ENCODE measurements at places on chromosomes 2 and 18.
A peak's percentile ranks its signal among the peaks of the same experiment; 100 is the strongest.

GRCh38 chr18:49023938-49024803 lies 73.4 kb upstream of the SMAD7 start:
- peak; percentile 9 for DNase-seq

GRCh38 chr2:184113696-184114403 lies 484.5 kb upstream of the ZNF804A start:
- no peak for DNase-seq

DNA sequence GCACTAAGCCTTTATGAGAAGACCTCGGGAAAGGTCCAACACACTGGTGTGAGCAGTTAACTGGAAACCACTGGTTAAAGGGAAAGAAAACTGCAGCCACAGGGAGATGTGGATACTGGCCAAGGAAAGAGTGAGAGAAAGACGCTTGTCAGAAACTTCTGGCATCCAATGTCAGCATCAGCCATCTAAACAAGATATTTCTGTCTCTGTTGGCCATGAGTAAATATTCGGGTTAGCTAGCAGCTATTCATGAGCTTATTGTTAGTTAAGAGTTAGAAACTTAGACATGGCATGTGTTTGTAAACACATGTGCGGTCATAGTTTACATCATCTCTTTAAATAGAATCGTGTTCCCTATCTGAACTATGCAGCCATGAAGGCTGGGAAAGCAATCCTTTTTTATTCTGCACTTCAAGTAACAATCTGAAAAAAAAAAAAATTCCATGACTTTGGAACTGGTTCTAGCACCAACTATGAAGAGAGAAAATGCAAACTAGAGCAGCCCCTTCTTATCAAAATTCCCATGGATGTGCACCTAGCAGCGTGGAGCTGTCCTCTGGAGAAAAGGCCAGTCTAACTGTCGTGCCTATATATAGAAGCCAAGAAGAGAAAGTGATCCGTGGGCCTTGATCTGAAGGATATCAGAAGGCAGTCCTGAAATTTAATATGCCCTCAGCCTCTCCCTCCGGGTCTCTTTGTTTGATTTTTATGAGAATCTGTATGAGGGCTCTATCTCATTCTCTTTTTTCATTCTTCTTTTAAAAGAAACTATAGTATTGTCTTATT lies 84.0 kb upstream of the RFX8 start:
- DNase-seq = no peak

- DNase-seq = no peak
Observed at GRCh38 chr2:68934021-68934420, 18.7 kb downstream of the GKN2 start.

DNA sequence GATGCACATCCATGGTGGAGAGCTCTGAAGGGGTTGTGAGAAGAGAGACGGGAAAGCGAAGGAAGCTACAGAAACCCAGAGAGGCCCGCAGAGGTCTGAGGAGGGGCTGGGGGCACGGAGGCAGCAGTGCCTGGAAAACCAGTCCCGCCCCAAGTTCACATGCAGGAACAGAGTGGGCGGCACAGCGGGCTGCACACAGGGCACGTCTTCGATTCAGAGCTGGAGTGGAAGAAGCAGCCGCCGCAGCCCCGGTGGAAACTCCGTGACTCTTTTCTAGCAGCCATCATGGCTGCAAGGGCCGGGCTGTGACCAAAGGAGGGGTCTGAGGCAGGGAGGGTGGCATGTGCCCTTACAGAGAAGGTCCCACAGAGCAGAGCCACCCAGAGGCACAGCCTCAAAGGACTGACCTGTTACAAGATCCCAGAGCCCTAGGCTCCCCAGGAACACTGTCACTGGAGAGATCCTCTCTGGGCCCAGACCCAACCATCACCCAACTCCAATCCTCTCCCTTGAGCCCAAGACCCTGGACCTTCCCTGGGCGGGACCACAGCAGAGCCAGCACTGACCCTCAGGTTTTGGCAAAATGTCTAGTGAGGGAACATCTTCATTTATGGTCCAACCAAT lies 10.7 kb downstream of the PRKAG3 start:
- no peak for DNase-seq

GRCh38 chr2:207770602-207771404 lies 1.1 kb upstream of the FZD5 start:
- DNase-seq = peak; percentile 41

GRCh38 chr2:60612033-60612432 lies 58.6 kb upstream of the BCL11A start:
- no peak for DNase-seq

- DNase-seq = peak; percentile 75
Observed at GRCh38 chr2:181456660-181457120, 496 bp upstream of the ITGA4 start.

DNA sequence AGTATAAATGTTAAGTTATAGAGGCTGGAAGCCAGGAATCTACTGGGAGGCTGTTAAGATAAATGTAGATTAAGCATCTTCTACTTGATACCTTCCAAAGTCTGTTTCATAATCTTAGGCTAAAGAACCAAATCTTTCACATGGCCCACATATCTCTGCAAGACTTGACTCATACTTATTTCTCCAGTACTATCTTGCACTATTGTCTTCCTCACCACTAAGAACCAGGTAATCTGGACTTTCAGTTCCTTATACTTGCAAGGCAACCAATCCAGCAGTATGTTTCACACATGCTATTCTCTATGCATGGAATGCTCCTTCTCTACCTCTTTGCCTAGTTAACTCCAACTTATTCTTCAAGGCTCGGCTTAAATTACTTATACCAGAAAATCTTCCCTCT lies 62.2 kb downstream of the RBMS1 start:
- DNase-seq = no peak

- DNase-seq = no peak
Observed at GRCh38 chr2:174198846-174199564, 49.3 kb downstream of the OLA1 start.

DNA sequence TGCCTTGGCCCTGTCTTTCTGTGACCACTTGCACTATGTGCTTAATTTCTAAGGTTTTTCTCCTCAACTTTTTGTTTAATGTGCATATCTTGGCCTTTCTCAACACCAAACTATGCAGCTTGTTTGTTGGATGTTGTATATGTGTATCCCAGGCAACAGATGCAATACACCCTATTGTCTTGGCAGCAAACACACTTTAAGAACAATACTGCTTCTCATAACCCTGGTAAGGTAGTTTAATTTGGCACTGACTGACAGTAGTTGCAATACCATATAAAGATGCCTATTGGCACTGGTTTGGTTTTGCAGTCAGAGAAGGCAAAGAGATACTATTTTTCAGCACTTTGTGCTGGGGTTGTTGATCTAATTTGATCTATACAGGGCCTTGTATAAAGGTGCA lies 360.7 kb upstream of the CWC22 start:
- DNase-seq = no peak

- no peak for DNase-seq
Observed at GRCh38 chr2:197950006-197950405, 145.6 kb downstream of the PLCL1 start.

DNA sequence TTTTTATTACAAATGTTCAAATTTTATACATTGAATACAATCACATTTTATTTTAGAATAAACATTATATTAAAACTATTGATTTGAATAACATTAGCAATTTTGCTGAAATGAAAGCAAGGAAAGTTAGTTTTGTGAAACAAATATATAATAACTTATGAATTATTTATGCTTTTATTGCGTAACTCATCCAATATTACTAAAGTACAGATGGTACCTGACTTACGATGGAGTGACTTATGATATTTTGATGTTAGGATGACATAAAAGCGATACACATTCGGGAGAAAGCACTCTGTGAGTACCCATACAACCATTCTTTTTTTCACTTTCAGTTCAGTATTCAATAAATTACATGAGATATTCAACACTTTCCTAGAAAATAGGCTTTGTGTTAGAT lies 26.5 kb downstream of the GPR39 start:
- DNase-seq = no peak

DNA sequence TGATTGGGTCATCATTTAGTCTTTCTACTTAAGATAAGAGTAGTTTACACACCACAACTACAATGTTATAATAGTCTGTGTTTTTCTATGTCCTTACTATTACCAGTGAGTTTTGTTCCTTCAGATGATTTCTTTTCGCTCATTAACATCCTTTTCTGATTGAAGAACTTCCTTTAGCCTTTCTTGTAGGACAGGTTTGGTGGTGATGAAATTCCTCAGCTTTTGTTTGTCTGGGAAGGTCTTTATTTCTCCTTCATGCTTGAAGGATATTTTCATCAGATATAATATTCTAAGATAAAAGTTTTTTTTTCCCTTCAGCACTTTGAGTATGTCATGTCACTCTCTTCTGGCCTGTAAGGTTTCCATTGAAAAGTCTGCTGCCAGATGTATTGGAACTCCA lies 38.0 kb upstream of the SLC16A14 start:
- DNase-seq = no peak

GRCh38 chr2:182229297-182229696 lies 197.5 kb downstream of the PDE1A start:
- no peak for DNase-seq

DNA sequence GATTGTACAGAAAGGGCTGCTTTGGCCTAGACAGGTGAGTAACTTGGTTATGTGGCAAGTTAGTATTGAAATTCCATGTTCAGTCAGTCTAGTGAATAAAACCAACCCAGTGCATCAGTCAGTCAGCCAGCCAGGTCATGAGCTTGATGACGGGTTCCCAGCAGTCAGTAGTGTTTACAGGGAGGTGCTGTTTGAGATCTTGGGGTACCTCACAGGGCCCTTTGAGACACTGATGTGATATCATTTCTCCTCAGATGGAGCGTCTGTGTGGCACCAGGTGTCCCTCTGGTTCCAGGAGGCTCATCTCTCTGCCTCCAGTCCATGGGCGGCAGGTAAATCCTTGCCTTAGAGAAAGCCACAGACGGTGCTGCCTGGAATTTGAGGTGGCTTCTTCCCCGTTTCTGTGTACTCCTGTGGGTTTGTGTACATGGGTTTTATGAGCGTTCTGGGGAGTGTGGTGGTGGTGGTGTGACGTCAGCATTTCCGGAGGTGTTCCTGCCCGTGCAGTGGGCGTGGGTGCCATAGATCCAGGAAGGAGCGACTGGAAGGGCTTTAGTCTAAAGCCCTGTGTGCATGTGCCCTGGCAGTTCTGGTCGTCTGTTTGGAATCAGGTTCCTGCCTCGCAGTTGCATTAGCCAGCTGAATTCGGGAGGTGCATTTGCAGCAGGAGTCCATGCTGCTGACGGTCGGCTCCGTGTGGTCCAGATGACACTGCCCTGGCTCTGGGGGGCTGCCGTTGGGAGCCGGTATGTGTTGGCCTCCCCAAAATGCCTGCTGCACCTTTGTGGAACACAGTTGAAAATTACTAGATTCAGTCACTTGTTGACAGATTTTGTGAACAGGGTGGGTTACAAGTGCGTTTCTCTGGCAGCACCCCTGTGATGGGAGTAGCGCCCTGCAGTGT lies 2.1 kb downstream of the CTDP1 start:
- DNase-seq = peak; percentile 57

GRCh38 chr18:61784834-61785233 lies 108.0 kb downstream of the RNF152 start:
- DNase-seq = no peak

DNA sequence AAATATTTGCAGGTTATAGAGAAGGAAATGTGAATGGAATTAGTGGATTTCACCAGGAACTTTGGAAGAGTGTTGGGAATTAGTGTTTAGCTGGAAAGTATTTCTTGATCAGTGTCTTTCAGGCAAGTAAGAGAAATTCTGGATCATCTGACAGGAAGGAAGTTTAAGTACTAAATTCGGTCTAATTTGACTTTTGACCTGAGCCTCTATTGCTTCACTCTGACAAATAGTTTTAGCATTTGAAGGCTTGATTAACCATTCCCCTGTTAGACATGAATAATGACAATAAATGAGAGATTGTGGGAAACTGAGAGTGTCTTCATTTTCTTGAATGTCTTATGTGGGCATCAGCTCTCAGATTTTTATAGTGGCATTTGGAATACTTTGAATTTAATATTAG lies 16.0 kb downstream of the CCNT2 start:
- DNase-seq = no peak

DNA sequence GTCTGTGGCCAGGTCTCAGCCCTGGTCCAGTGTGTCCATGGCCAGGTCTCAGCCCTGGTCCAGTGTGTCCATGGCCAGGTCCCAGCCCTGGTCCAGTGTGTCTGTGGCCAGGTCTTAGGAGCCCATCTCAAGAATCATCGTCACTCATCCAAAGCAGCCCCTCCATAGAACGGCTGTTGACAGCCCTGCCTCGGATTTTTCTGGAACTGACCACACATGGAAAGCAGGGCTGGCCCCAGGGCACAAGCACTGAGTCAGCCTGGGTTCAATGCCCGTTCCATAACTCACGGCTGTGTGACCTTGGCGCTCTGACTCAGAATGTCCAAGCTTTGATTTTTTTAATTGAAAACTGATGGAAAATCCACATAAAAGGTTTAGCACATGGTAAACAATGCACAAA lies 59.9 kb upstream of the SNTG2 start:
- no peak for DNase-seq

- DNase-seq = no peak
Observed at GRCh38 chr18:53417003-53417402, 807.5 kb downstream of the MBD2 start.

- no peak for DNase-seq
Observed at GRCh38 chr18:79323471-79323870, 72.3 kb upstream of the NFATC1 start.

DNA sequence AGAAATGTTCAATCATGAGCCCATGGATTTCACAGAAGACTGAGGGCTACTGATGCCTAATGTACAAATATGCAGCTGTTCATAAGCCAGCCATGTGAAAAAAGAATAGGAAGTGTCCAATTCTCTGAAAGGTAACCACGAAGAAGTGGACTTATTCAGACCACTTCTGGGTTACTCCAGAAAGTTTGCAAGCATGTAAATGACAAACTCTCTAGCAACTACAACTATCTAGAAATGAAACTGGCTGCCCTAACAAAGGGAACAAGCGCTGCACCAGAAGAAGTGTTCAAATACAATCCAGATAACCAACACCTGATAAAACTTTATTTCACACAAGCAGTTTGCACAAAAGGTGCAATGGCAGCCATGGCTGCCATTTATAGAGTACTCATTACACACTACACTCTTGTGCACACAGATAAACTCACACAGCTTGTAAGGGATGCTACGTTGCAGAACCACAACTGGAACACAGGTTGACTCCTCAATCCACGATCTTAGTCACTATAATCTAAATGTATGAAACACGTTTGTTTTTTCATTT lies 13.9 kb downstream of the MBOAT2 start:
- DNase-seq = no peak

GRCh38 chr2:2689306-2689705 lies 358.2 kb upstream of the MYT1L start:
- DNase-seq = no peak

- DNase-seq = no peak
Observed at GRCh38 chr2:203694191-203694590, 12.2 kb upstream of the CD28 start.

GRCh38 chr18:48955830-48956261 lies 5.1 kb upstream of the SMAD7 start:
- DNase-seq = no peak

DNA sequence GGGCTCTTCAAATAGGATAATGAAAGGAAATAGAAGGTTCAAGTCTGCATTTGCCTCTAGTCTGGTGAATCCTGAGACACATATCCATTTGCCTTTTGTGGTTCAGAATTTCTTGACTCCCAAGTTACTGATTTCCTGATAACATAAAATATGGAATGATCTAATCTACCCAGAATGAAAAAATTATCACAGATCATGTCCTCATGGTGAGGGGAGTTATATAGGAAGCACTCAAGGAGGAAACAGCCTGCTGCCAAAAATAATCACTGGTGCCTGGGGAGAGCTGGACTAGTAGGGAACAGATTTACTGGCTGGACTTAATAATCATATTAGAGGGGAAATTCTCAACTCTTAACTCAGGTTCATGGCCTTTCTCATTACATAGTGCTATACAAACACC lies 95.5 kb upstream of the STK17B start:
- no peak for DNase-seq
